Stimulated activated CD8-positive, alpha-beta memory T cell treated with anti-CD3 and anti-CD28 coated beads, Interleukin-4, amount 100 ng/mL, for 24 hours (primary cell): ENCODE measurements at places on chromosomes 2 and 18.

DNA sequence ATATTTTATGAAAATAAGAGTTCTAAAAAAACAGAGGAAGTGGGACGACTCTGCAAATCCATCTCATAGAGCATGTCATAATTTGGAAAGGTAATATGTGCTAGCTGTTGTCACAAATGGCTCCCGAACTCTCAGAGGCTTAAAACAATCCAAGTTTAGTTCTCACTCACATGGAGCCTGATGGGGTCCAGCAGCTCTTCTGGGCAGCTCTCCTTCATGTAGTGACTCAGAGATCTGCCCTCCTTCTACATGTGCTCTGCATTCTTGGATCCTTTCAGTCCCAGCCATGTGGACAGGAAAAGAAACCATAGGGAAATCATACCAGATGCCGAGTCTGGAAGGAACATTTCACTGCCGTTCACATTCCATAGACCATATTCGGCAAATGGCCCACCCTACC is 180.1 kb upstream of the APCDD1 start:
- no peak for DNase-seq

GRCh38 chr2:53877556-53877955 is 17.8 kb upstream of the GPR75 start:
- DNase-seq = no peak

GRCh38 chr2:232293191-232293590 is 85.4 kb upstream of the ALPP start:
- no peak for DNase-seq

DNA sequence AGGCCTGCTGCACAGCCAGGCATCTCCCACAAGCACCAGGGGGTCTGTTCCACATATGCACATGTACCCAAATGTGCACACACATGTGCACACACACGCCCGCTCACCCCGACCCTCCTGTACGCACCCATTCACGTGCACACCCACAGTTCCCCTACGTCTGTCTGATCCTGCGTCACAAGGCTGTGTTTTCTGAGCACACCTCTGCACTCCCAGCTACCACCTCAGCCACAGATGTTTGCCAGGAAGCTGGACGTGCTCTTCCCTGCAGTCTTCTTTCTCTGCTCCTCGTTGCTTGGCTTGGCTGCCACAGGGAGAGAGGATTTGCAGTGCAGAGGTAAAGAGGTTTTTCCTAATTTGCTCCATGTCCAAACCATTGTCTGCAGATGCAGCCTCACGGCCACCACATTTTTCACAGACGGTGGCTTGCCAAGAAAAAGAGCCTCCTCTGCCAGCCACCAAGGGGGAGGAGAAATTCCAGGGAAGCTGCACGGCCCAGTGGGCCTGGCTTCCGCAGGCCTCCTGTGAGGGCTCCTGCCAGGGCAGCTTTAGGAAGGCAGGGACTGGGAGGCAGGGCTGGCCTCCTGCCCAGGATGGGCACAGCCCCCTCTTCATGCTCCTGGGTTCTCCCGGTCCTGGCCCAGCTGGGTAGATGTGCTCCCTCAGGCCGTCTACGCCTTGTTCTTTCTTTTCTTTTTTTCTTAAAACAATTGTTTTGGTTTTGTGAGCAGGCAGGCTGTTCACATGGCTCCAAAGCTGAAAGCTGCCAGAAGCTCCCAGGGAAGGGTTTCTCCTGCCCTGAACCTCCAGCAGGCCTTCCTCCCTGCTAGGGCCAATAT is 29.3 kb upstream of the HS6ST1 start:
- DNase-seq = no peak

DNA sequence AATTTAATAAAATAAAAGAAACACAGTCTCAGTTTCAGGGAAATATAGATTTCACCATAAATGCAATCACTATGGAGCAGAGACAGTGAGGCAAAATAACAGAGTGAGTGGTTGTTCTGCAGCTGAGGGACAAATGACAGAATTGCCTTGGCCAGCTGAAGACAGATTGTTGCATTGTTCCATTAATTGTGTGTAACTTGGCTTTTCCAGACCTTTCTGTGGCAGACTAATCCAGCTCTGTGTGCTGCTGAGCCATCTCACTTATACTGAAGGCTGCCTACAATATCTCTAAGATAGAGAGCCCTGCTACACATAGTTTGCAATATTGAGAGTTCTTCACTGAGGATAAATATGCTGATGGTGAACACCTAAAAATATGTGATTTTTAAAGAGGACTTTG is 11.5 kb downstream of the LRRTM1 start:
- DNase-seq = no peak

- no peak for DNase-seq
These were observed 16.9 kb downstream of the QPCT start for GRCh38 chr2:37361216-37361815.

DNA sequence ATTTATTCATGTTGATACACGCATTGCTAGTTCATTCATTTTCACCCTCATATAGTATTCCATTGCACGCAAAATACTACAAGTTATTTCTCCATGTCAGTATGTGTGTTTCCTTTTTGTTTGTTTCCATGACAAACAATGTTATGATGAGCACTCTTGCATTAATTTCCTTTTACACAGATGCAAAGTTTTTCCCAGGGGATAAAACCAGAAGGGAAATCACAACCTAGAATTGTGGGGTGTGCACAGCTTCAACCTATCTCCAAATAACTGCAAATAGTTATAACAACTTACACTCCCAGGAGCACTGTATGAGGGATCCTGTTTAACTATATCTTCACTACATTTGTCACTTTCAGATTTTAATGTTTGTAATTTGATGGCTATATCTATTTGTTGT is 87.1 kb downstream of the ANKRD44 start:
- no peak for DNase-seq

DNA sequence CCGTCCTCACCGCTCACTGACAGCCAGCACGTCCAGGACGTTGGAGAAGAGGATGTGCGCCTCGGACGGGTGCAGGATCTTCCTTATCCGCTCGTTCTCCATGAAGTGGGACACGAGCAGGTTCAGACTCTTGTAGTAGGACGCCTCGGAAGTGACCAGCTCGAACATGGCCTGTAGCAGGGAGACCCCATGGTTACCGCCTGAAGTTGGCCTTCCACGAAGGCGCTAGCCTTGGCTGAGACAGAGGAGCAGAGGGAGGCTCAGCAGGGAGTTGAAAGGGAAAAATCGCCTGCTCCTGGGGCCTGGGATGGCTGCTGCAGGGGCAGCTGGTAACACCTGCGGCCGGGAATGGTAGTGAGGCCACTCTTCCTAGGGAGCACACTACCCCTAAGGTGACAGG is 24.7 kb downstream of the SNORC start:
- no peak for DNase-seq

- DNase-seq = no peak
These were observed 308.3 kb upstream of the SLC8A1 start for GRCh38 chr2:40760071-40760666.

- no peak for DNase-seq
These were observed 37.7 kb upstream of the IGFBP5 start for GRCh38 chr2:216733046-216733445.

- no peak for DNase-seq
These were observed 231.5 kb downstream of the TTC32 start for GRCh38 chr2:19670303-19670702.

DNA sequence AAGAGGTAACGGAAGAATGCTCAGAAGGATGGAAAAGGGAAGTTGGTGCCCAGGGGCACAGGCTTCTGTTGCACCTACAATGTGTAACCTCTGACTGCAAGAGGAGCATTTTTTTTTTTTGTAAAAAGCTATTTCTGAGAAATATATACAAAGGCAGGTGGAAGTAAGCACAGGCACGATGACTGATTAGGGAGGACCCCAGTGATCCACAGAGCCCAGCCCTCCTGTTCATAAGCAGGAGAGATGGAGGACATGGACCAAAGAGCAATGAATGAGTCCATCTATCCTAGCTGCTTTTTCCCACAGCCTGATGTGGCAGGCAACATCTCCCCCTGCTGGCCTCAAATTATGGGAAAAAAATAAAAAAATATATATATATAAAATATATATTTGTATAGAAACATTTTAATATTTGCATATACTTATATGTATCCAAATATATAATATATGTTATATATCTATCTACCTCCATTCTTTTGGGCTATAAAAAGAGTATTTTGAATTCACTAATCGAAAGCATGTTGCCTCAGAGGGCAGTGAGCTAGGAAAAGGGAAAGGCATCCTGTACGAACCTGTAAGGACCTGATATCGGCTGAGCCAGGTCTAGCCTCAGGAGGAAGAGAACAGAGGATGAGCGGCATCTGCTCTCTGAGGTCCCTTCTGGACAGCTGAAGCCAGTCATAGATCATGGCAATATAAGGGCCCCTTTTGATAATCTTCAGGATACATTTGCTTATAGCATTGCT is 166.0 kb upstream of the STK17B start:
- DNase-seq = no peak

DNA sequence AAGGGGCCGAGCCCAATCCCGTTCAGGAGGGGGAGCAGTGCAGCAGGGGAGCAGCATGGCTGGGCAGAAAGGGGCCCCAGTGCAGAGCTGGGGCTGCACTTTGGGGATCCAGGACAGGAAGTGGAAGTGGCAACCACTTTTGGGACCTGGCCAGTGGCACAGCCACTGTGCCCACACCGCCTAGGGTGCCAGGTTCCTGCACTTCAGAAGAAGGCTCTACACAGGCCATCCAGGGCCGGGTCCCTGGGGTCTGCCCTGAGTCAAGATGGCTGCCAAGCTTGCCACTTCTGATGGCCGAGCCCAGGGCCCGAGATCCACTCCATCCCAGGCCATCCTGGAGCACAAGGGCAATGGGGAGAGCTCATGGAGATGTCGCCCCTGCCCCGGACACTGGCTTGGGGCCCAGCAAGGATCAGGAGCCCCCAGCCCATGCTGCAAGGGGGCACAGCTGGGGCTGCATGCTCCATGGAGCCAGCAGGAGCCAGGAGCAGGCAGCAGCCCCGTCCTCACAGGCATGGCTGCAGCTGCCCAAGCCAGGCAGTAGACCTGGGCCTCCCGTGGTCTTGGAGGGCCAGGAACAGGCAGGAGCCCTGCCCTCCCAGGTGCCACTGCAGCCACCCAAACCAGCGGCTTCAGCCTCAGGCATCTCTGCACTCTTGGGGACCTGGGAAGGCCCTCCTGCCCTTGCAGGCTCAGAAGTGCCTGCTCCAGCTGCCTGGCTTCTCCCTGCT is 35.0 kb upstream of the ID2 start:
- DNase-seq = no peak

GRCh38 chr2:218816561-218817011 is 15.0 kb downstream of the PRKAG3 start:
- no peak for DNase-seq

DNA sequence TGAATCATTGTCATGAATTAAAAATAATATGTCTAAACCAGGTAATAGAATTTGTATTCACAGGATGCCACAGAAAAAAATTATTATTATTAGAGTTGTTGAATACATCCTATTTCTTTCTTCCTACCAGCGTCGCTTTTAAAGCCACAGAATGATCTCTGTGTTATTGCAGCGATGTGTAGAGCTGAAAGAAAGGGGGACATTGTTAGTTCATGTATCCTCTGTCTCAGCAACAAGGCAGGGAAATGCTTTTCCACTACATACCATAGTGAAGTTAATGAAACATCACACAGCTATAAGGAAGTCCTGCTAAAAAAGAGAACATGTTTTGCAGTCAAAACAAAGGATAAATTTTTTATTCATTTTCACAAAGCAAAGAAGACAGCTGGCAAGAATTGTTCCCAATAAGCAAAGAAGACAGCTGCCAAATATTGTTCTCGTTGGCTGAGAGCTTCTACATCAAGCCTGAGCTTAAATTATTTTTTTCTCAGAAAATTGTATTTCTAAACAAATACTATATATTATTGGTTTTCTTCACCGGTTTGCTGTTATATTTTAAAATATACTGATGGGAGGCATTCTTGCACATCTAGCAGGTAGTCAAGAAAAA is 1234.4 kb downstream of the SUCLG1 start:
- DNase-seq = no peak

- no peak for DNase-seq
These were observed 191.7 kb upstream of the ZC3H15 start for GRCh38 chr2:186294248-186294888.

GRCh38 chr2:84121-84520 is 37.8 kb upstream of the FAM110C start:
- DNase-seq = no peak
